ENCODE measurements at places on chromosomes 2 and 18.

GRCh38 chr2:124296470-124296869 is 271.4 kb downstream of the CNTNAP5 start:
- no peak for DNase-seq

DNA sequence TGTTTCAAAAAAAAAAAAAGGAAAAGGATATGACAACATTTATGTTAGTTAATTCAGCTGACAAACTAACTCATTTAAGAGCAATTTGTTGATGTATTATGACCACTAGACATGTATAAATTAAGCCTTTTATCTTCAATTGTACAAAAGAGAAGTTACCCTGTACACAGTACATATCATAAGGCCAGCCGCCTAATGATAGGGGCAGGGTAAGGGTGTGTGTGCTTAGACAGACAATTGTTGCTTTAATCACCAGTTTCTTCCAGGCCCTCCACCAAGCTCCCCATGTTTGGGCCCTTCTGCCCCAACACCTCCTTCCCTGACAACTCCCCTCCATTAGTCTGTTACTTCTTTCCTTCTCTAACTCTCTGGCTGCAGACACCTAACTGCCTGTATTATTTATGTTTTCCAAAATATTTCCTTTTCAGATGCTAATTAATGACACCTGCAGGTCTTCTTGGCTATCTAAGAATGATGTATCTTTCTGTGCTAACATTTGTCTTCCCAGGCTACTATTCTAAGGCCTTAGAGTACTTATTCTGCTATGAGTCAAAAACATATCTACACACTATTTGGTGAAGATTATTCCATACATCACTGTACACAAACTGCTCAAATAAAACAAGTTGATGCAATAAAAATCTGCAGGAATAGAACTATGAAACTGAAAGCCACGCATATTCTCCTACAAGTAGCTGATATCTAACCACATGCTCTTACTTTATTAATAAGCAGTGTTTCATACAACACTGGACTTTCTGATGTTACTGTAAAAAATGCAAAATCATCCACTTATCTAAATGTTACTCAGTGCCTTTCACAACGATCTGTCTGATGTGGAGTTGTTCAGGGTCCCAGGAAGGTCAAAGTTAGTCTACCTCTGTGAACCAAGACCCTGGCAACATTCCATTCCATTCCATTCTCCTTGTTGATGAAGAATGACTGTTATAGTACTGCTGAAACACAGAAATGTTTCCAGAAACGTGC is 26.4 kb downstream of the TMEM131 start:
- DNase-seq = no peak

DNA sequence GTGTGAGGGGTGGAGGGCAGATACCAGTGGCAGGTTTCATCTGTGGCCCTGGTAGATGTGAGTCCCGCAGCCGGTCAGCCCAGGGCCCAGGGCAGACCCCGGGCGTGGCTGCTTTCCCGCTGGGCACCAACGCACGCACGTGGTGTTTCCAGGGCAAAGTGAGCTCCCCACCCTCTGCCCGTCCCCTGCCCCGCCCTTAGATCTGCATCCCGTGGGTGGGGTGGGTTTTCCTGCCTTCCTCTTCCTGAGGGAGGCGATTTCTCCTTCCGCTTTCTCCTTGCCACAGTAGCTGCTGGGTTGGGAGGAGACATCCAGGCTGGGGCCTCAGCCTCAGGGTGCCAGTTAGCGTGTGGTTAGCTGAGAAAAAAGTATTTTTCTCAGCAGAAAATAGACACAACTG is 49.6 kb downstream of the ODC1 start:
- DNase-seq = peak; percentile 91

GRCh38 chr2:198004173-198004572 is 199.8 kb downstream of the PLCL1 start:
- DNase-seq = no peak

DNA sequence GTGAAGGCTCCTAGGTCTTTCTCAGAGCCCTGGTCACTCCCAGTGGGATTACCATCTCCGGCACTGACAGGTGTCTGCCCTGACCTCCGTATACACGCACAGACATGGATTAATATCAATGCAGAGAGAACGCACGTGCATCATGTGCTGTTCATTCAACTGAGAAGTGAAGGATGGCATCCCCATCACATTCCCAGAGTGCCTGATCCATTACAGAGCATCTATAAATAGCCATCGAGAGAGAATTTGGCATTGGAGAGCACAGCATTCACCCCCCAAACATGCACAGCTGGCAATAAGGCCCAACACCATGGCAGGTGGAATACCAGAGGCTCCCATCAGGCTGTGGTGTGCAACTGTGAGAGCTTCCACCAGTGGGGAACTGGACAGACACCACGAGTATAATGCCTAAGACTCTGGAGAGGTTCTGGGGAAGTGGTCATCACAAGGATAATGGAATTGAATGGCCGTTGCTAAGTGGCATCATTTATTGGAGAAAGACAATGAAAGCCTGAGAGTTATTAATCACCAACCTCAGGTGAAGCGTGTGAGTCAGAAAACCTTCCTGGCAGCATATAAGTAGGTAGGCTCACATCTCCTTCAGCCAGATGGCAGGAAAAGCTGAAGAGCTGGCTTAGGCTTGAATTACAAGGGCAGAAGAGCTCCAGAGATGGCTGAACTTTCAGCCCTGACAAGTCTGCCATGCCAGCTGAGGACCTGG is 244.5 kb upstream of the ID2 start:
- DNase-seq = no peak

DNA sequence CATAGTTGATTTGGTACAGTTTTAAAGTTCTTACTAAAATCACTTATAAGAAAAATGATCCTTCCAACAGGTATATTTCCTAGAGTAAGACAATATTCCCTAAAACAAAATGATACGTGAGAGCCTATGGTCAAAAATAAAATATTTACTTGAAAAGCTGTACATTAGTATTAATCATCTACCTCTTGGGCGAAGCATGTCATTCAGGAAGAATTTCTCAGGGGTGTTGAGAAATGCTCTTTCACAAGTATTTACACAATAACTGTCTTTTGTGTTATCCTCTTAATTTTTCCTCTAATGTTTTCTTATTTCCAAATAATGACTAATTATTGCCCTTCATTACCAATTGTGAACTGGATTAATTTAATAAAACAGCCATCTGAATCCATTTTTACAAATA is 466.3 kb downstream of the SATB2 start:
- DNase-seq = no peak

DNA sequence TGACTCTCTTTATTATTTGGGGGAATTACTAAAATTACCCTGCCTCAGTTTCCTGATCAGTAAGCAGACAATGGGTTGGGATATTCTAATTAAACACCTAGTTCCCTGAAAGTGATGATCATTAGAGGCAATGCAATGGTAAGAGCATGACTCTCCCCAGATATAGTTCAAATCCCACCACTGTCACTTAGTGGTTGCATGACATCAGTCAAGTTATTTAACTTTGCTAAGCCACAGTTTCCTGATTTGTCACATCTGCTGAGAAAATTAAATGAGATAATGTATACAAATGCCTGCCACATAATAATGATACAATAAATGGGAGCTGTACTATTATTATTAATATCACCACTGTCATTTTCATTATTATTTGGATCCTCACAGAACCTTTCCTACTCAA is 29.9 kb downstream of the ZEB2 start:
- DNase-seq = peak; percentile 43

GRCh38 chr2:119431155-119431975 is at the start of gene TMEM37:
TMEM37 (plus strand) TSS chr2:119431854; CDS start chr2:119431904, 50 bp downstream.
- DNase-seq = no peak

DNA sequence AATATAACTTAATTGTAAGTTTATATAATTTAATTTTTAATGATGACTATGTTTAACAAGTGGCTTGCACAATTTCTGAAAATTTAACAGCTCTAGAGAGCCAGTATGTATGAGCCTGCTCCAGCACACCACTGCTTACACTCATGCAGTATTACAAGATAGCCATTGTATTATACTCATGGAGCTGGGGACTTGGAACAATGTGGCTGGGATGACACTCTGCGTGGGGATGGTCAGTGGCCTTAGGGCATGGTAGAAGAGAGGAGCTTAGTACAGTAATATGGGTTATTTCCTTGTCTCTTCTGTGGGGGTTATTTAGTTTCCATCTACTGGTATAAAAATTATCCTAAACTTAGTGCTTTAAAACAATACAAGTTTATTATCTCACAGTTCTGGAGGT is 105.1 kb upstream of the STON1 start:
- no peak for DNase-seq

DNA sequence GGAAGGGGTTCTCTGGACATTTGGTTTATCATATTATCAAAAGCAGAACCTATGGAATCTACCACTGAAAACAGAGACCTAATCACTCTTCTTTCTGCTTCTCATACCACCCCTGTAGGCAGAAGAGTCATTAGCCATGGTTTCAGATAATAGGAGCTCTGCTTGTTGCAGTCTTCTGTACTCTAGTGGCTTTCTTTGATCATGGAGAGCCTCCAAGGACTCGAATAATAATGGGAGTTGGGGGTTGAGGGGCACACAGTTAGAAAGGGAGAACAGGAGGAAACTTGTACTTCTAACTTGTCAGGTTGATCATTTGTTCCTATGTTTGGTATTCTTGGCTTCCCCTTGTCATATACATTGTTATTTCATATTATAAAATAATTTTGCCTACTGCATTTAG is 52.3 kb upstream of the VWC2L start:
- no peak for DNase-seq
